ENCODE measurements at places on chromosomes 16 and 17.
A peak's percentile ranks its signal among the peaks of the same experiment; 100 is the strongest.

DNA sequence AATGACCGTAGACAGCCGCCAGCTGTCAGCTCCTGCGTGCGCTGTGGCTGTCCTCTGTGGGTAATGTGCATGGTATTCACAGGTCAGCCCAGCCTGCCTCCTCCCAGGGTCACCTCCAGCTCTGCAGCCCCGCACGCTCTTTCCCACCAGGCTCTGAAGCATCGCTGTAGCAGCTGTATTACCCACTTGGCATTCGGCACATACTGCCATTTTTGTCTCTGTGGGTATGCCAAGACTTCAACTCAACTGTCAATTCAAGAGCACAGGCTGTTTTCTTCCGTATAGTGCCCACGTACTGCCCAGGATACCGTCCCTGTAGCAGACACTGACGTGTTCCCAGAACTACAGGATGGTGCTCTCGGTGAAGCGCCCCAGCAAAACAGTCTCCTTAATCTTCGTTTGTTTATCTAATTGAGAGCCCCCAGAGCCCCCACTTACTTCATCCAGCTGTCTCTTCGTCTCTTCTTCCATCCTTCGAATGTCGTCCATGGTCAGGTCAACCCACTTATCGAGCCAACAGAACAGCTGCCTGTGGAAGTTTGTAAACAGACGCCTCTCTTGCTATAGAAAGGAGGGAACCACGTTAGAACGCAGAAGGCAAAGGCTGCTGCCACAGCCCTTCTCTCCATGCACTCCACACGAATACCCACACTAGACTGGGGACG is 17.4 kb upstream of the INPP5K start:
- no peak for DNase-seq

DNA sequence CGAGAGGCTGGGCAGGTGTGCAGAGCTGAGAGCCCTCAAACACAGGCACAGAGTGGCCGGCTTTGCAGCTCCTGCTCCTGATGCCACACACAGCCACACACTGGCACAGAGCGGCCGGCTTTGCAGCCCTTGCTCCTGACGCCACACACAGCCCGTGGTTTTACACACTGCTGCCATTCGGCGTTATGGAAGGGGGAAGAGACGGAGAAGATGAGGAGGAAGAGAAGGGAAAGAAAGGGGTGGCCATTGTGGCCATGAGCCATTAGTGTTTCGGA is 26.8 kb downstream of the WSCD1 start:
- DNase-seq, result no peak

DNA sequence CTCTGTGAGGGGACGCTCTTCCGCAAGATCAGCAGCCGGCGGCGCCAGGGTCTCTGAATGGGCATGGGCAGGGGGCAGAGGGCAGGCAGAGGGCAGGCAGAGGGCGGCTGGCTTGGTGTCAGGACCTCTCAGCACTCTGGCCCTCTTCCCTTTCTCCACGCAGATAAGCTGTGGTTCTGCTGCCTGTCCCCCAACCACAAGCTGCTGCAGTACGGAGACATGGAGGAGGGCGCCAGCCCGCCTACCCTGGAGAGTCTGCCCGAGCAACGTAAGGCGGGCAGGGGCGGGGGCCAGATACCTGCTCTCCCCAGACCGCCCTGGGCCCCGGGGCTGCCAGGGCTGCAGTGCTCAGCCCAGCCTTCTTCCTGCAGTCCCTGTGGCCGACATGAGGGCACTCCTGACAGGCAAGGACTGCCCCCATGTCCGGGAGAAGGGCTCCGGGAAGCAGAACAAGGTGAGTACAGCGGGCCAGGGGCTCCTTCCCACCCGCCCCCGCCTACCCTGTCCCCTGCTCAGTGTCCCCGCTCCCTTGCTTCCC is 4.1 kb downstream of the ELMO3 start:
- DNase-seq, result no peak

- DNase-seq, result no peak
Observed at GRCh38 chr16:27724482-27725235, 174.7 kb downstream of the KATNIP start.

DNA sequence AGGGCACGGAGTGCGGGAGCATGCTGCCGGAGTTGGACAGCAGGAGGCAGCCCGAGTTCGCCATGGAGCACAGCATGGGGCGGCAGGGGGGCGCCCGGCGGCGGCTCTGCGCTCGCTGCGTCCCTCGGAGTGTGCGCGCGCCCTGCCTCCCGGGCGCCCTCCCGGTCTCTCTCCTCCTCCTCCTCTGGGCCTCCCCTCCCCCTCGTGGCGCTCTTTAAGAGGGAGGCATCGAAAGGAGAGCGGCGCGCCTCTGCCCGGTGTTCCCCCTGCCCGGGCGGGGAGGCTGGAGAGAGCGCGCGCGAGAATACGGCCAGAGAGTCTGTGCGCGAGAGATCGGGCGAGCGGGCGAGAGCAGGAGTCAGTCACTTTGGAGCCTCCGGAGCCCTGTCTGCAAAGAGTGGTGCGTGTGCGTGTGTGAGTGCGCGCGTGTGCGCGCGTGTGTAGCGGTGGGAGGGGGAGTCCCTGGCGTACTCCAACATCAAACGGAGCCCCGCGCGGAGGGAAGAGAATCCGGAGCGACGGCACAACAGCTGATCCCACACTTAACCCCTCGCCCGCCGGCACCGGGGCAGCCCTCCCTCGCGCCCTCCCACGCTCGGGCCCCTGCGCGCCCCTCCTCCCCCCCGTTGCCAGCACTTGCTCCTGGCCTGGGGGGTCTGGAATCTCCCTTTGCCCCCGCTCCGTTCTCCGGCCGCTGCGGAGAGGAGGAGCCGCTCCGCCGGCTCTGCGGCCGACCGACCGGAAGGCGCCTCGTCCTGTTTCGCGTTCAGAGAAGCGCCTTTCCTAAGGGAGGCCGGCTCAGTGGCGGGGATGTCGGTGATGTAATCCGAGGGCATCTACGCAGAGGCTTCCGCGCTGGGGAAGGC is 108.9 kb downstream of the ENGASE start:
- peak; percentile 7 for DNase-seq

Measured in NCI-H226 (cell line).